ENCODE measurements at places on chromosomes 7 and 10. TPM values are rescaled to one million over a fixed set of nuclear protein-coding genes. Genes with fewer than 3 reads are reported as not detected.

- no peak for DNase-seq
These were observed 537.4 kb upstream of the SORCS1 start for GRCh38 chr10:107701943-107702342.

The FIGNL1 gene
- total RNA-seq: 8.8 TPM

- DNase-seq: no peak
These were observed 2.2 kb upstream of the ABHD11 start for GRCh38 chr7:73740771-73741170.

GRCh38 chr7:151904270-151904669 is 27.4 kb upstream of the PRKAG2 start:
- DNase-seq: no peak

DNA sequence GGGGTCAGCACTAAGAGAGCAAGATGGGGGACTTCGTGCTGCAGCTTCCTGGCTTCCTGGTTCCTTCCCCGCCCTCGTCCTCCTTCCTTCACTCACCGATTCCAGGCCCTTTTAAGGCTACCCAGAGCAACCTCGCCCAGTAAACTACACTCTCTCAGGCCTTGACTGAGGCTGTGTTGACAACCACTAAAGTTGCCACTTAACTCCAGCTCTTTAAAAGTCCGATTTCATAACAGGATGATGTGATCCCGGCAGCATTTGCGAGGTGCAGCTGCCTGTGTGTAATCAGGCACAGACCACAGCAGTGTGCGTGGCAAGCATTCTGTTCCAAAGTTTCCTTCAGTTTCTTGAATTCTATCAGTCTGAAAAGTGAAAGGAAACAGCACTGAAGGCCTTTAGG is 110.6 kb downstream of the RAB11FIP2 start:
- no peak for DNase-seq

- DNase-seq: no peak
These were observed 634.4 kb downstream of the GATA3 start for GRCh38 chr10:8688881-8689280.

- DNase-seq: no peak
These were observed 465.6 kb upstream of the VSTM2A start for GRCh38 chr7:54076616-54077015.

DNA sequence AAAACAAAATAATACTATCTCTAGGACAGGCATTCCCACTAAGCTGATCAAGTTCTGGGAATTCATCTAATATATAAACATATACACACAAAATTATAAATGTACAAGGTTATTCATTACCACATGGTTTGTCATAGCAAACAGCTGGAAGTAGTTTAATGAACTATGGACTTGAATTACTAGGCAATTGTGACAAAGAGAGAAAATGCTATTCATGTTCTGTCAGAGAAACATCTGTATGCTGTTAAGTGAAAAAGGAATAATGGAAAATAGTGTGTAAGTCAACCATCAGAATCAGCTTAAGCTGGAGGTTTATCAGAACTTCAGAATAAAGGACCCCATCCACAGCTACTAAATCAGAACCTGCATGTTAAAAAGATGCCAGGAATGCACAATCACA is 2.8 kb downstream of the ZNF248 start:
- DNase-seq: no peak

- peak; percentile 60 for DNase-seq
These were observed 54.3 kb downstream of the FAM241B start for GRCh38 chr10:69684020-69684980.

- DNase-seq: no peak
These were observed 5.1 kb upstream of the CYP26A1 start for GRCh38 chr10:93068411-93069244.

DNA sequence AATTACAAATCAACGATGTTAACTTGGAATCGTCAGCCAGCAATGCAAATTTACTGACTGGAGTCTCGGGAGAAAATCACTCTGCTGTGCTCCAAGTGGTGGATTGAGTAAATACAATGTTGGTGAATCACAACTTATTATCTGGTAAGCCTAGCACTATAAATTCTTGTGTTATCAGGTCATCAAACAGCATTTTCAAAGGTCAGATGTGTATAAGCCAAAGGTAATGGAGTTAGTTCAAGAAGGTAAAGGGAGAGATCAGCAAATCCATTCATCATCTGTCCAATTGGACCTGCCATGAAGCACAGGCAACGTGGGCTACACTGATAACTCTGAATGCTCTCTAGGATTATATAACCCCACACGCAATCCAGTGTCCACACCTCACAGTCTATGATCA is 13.9 kb downstream of the CUBN start:
- DNase-seq: no peak

GRCh38 chr7:4883372-4884144 is at the start of gene RADIL:
TSS of gene RADIL (minus strand) at chr7:4883716. CDS start at chr7:4878139, 5,577 bp downstream.
- DNase-seq: peak; percentile 91

- no peak for DNase-seq
These were observed 50.9 kb downstream of the ICA1 start for GRCh38 chr7:8210845-8211724.

DNA sequence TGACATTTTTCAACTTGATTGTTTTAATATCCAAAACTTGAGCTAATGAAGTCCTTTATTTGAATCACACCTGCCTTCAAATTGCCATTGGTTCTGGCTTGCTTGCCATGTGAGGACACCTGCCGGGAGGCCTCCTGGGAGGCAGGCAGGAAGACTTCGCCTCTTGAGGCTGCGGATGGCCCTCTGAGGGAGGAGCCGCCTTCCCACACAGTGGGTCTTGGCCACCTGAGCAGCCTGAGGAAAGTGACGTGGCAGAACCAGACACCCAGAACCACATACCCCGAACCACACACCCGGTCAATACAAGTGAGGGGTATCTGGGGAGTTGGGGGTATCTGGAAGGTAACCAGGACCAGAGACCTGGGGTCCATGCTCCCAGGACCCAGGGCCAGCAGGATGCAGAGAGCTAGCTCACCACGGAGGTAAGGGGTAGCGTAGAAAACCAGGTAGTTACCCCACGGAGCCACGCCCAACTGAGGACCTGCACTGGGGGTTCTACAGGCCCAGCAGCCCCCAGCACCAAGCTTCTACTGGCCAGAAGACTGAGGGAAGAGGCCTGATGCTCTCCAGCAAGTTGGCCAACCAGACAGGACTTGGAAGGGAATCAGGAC is 300.5 kb downstream of the TCERG1L start:
- no peak for DNase-seq

DNA sequence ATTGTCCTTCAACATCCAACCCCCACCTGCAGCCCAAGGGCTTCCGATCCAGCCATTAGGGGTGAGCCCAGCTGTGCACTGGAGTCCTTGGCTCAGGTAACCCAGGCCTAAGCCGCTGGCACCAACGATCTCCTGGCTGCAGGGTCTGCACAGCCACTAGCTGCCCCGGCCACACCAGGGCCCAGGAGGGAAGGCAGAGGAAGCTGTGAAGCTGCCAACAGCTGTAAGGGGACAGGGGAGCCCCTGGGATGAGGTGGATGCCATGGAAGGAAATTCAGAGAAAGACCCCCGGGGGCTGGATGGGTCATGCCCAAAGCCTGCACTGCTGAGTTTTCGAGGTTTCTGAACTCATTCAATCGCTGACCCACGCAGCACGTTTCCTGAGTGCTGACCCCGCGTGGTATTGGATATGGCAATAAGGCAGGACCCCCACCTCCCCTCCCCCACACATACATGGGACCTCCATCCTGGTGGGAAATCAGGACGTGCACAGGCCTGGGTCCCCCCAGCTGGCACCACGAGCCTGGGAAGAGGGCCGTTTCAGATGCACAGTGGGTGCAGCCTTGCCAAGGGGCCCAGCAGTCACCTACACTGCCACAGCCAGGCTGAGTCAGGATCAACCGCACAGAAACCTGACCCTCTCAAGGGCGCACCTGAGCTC is 170.3 kb downstream of the DIP2C start:
- DNase-seq: no peak

- DNase-seq: no peak
These were observed 372.4 kb upstream of the VWC2 start for GRCh38 chr7:49400891-49401550.

- no peak for DNase-seq
These were observed 58.4 kb downstream of the NXPH1 start for GRCh38 chr7:8491544-8492489.

The CCDC3 gene
- total RNA-seq: 32.4 TPM

GRCh38 chr7:152016947-152017346 is 8.5 kb upstream of the GALNT11 start:
- no peak for DNase-seq

Data from ureter (tissue), 1 donor.